K562 (cell line): ENCODE measurements at places on chromosomes 6 and 20.
A peak's percentile ranks its signal among the peaks of the same experiment; 100 is the strongest.

DNA sequence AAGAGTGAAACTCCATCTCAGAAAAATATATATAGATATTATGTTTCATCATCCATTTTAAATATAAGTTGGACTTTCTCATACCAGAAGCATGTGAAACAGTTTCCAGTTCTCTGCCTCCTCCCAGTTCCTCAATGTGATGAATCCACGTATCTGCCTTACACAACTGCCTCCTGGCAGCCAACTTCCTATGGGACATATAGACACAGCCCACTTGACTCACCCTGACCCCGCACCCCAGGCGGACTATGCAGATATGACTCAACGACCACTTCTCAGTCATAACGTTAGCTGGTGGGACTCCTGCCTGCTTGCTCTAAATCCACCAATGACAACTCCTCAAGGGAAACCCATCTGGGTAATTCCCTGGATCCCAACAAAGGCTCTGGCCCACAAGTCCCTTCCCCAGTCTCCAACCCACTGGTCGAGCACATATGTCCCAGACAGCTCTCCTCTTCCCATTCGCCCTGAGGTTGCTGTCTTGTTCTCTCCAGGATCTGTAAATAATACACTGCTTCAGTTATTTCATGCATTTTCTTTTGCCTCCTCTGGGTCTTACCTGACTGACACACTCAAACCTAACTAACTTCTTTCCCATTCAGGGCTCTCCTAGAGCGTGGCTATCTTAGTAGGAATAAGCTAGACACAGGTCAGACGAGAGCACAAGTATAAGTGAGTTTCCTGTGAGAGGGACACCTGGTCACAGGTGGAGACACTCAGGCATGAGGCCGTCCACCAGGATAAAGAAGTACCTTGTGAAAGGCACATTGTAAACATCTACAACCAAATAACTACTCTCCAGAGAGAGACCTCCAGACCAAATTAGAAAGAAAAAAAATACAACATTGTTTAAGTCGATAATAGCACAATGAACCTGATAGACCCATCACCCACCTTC, 548.5 kb downstream of the CD83 start:
- peak; percentile 22 for DNase-seq

GRCh38 chr20:25485872-25486271, 78.4 kb downstream of the GINS1 start:
- DNase-seq = no peak

DNA sequence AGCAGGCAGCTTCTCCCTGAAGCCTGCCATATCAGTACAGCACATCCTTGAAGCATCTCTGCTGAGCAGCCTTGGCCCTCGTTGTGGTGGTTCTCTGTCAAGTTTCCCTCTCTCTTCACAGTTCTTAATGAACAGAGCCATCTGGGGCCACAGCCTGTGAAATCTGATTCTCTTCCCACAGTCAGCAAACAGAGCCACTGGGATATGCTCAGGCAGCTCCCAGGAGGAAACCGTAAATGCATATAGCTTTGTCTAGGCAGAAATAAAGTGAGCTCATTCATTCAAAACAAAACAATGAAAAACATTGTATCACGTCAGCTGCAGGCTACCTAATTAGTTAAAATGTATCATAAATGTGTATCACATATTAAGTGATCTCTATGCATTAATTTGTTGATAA, 80.3 kb downstream of the TBC1D7 start:
- no peak for DNase-seq

- no peak for DNase-seq
These were observed 47.0 kb downstream of the MYH7B start for GRCh38 chr20:35002426-35003210.

DNA sequence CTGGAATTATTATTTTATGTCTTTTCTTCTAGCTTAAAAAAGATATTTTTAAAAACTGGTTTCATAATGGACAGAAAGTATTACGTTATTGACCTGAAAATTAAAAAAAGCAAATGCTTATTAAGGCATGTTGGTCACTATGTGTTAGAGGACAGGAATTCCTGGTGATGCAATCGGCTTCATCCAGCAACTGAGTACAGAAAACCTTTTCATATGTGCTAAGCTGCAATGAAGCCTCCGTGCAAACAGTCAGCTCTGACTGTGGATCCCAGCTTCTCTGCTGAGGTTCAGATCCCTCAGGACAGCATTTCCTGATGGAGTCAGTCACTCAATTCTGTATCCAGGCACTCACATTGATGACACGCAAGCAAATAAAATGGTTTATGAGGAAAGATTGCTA, 22.7 kb upstream of the BMP2 start:
- DNase-seq = no peak

- no peak for DNase-seq
These were observed 411.5 kb downstream of the PKHD1 start for GRCh38 chr6:51675922-51676275.

GRCh38 chr20:36149469-36149868, 5.1 kb upstream of the EPB41L1 start:
- DNase-seq = no peak

DNA sequence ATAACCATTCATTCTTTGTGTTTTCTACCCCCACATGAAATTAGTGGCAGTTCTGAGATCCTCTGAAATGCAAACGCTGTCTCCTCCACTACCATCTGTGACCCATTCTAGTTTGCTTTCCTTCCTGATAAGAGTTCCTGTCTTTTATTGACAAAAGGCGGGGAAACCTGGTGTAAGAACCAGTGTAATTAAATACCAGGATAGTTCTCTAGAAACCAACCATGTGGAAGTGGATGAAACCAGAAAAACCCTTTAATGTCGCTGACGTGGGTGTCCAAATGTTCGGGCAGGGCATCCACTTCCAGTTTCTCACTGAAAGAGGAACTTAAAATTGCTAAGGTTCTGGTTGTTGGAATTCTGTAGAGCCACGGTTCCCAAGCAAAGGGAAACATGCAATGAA, 79.1 kb downstream of the TNFRSF21 start:
- DNase-seq = no peak

GRCh38 chr6:124956018-124956417, 6.2 kb upstream of the RNF217 start:
- no peak for DNase-seq

DNA sequence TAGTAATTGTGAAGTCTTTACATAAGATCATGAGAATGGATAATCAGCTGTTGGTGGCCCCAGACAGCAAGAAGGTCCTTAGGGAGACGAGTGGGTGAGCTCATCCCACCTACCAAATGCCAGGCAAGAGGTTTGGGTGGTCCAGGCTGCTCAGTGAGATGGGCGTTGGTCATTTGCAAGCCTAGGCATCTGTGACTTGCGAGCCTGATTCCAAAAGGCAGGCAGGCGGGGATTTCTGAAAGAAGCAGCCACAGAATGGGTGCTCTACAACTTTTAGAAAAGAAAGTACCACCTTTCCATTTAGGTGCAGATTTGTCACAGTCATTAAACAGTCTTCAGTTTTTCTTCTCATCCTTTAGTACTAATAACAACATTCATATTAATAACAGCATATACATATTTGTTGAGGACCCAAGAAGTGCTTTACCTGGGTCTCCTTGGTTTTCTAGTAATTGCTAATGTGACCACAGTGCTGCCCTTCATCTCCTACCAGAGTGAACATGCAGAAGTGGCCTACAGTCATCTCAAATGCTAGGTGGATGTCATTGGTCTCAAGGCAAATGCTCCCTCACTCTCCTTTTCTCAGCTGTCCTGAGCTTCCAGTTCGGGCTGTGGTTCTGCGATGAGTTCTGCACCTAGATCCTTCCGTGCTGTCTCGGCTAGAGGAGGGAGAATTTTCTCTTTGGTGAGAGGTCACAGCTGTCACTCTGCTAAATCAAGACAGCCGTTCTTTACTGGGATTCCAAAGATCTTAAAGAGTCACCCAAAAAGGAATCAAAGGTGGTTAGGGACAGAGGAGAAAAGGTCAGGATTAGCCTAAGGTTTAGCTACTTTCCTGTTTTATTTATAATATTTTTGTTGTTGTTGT, 2.7 kb downstream of the WRNIP1 start:
- no peak for DNase-seq

DNA sequence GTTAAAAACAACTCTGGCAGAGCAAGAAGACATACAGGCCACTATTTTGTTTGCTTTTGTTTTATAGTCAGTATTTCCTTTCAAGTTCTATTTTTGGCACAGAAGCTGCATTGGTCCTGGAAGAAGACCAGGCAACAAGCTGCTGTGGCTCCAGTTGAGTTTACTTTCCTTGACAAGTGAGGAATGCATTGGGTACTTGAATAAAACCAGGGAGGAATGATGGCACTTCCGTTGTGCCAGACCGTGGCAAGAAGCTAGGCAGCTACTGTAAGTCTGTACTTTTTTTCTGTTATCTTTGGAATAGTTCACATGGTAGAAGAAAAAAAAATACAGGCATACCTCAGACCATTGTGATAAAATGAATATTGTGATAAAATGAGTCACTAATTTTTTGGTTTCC, 66.3 kb downstream of the NCOA3 start:
- no peak for DNase-seq

- no peak for DNase-seq
These were observed 158.4 kb downstream of the ZDHHC14 start for GRCh38 chr6:157539421-157539822.

GRCh38 chr6:4017834-4018170, 61.1 kb downstream of the FAM217A start:
- no peak for DNase-seq

DNA sequence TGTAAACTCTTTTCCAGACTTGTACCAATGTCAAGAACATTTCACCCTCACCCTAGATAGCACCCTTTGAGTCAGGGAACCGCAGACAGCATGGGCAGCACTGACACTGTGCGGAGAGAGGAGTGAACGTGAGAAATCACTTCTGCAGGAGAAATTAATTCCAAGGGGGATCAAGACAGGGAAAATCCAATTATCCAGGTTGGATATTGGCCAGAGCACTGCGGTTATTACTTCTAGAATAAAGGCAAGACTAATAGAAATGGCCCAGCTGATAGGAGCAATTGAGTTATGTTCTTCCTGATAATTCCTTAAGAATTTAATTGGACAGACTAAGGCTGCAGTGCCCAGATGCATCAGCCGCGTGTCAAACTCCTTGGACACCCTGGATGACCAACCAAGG, 179.6 kb downstream of the SMOC2 start:
- no peak for DNase-seq

- DNase-seq = no peak
These were observed 45.3 kb downstream of the DLL1 start for GRCh38 chr6:170245475-170245992.

DNA sequence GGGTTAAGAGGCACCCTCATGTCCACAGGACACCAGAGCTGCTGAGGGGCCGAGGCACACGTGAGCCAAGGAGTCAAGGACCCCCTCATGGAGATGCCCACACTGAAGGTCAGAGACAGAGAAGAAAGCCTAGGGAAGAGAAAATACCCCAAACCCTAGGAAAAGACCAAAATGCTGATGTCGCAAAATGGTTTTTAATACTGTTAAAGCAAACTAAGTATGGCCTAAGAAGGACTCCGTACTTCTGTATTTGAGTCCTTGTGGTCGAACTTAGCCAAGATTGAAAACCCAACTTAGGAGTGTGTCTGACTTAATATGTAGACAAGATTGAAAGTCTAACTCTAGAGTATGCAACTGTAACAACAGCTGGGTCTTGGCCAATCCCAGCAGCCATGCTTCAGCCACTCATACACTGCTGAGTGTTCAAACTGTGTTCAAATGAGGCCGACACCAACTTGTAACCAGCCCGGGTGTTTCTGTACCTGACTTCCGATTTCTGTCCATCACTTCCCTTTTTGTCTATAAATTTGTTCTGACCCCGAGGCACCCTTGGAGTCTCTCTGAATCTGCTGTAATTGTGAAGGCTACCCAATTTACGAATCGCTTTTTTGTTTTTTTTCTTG, 92.6 kb upstream of the AGPAT4 start:
- no peak for DNase-seq

DNA sequence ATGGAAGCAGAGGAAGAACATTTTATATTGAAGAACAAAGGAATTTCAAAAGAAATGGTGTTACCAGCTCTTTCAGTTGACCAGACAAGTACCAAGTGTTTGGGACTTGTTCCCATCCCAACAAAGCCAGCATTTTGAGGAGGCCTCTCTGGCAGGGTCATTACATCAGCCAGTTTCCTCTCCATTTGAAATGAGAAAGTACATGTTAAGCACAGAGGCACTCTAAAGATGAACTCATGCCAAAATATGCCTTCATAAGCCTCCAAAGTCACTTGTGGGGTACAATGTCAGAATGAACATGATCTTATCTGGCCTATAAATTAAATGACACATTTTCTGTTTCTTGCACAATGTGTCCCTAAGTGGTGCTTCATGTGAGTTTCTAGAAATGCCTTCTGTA, 223.9 kb downstream of the PRL start:
- no peak for DNase-seq

DNA sequence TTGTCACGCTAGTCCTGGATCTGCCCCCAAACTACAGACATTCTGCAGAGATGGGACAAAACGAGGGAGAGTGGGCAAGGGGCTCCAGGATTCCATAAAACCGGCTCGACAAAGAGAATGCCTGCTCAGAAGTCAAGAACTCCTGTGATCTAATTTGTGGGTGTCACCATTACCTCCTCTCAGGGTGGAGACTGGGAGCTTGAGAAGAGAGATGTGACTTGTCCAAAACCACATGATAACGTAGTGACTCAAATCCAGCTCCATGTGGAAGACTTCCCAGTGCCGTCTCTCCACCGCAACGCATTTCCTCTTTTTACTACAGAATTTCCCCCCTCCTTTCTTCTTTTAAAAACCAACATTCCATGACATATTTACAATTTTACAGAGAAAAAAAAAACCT, 44.3 kb downstream of the TRERF1 start:
- peak; percentile 43 for DNase-seq

GRCh38 chr20:62282877-62283503, 19.8 kb upstream of the ADRM1 start:
- no peak for DNase-seq

DNA sequence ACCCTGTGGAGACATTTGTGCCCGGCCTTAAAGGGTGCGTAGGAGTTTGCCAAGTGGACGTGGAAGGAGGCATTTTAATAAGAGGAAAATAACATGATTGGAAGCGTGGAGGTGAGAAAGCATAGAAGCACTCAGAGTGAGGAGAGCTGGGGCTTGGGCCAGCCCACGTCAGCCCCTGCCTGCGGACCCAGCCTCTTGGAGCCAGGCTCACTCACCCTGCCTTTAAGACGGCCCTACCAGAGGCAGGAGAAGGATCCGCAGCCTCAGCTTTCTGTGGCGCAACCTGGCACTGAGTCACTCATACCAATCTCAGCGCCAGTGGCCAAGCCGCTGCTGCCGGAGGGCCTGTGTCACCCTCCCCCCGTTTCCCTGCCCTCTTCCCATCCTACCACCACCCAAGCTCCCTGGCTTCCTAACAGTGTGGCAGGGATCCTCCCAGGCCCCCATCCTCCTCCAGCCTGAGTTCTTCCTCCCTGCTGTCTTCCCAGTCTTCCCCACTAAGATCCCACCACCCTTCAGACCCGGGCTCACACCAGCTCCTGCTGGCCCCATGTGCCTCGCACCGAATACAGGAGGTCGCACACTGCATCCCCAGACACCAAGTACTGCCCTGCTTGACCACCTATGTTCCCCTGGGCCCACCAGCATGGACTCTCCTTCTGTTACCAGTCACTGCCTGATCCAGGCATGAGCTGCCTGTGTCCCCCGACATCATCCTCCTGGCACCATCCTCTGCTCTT, 285.2 kb downstream of the UST start:
- DNase-seq = no peak
